ENCODE measurements at places on chromosomes 11 and 22.
A peak's percentile ranks its signal among the peaks of the same experiment; 100 is the strongest.

GRCh38 chr11:70189622-70190021 lies 13.5 kb upstream of the FADD start:
- DNase-seq: no peak

DNA sequence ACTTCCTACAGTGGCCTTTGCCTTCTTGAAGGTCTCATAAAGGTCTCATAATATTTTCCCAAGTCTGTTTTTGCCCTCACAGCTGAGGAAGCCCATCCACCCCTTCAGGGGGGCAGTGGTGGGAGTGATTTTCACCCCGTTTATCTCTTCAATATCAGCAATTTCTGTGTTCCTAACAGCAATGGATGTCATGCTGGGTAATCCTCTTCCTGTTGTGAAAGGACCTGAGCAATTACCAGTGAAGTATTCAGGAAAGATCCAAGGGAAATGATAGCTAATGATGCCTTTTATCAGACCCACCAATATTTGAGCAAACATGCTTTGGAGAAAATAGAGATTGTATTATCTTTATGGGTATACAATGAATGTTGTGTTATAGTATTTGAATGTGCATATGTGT lies 226.9 kb downstream of the INSC start:
- no peak for DNase-seq

DNA sequence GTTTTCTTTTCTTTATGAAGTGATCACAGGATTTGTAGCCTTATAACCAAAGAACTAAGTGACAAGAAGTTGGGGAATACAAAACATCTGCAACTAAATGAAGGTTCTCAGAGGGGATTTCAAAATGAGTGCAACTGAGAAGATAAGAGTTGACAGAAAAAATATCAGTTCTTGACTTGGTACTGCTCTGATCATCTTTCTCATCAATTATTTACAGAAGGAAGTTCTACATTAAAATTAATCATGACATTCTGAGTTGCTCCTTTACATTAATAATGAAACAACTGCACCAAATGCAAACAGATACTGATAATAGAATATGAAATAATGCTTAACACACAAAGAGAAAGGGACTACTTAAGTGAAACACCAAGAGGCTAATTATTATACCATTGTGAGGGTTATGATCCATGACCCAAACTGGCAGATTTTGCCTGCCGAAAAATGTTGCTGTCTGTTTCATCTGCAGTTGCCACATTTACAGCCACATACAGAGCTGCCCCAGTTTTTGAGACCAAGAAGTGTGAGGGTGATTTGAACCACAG lies 561.9 kb upstream of the ANO5 start:
- DNase-seq: peak; percentile 29

DNA sequence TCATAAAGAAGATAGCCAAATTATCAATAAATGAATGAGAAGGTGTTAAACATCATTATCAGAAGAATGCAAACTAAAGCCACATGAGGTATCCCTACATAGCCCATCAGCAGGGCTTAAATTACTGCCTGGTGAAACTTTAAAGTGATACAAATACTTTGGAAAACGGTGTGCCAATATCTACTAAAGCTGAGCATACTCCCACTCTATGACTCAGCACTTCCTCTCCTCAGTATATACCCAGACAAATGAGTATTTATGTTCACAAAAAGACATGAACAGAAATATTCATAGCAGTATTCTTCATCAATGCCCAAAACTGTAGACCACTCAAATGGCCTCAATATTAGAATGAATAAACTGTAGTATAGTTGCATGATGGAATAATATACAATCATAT lies 284.6 kb upstream of the ZC3H12C start:
- no peak for DNase-seq

DNA sequence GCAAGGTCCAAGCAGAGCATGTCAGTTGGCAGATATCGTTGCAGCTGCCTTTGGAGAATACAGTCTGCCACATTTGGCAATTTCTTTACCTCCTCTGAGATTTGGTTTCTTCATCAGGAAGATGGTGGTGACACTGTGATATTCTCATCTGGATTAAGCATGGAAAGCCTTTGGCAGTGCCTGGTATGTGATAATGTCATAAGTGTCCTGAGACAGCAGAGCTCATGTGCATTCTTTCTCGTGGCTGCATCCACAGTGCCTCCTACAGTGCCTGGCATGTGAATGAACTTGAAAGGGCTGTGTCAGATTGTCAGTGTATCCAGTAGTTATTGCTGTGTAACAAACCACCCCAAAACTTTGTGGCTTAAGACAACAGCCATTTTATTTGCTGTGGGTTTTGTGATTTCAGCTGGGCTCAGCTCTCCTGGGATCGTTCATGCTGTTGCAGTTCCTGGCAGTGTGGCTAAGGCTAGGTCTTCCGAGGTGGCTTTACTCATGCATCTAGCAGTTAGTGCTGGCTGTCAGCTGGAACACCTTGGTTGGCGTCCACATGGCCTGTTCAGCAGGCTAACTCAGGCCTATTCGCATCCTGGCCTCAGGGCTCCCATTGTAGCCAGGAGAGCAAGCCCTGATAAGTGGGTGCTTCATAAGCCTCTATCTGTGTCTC lies 35.7 kb upstream of the MICAL2 start:
- no peak for DNase-seq

DNA sequence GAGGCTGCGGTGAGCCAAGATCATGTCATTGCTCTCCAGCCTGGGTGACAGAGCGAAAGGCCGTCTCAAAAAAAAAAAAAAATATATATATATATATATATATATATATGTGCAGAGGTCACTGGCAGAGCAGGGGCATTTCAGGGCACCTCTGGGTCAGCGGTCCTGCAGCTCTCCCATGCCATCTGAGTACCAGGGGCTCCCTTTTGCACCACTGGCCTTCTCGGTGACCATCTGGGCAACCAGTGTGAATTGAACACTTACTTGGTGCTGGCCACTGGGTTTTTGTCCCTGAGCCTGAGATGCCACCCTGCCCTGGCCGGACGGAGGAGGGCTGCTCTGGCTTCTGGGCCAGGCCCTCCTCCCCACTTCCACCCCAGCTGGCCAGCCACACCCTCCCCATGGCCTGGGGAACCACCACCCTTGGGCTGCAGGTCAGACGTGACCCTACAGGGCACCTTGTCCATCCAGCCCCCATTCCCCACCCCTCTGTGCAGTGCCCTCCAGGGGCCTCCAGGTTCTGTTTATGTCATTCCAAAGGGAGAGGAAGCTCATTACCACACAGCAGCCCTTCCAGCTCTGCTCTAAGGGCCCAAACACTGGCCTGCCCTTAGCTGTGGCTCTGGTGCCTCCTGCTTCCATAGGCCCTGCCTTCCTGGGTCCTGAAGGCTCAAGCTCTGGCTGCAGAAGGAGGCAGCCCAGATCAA lies 10.3 kb downstream of the MAPK8IP1 start:
- DNase-seq: no peak

DNA sequence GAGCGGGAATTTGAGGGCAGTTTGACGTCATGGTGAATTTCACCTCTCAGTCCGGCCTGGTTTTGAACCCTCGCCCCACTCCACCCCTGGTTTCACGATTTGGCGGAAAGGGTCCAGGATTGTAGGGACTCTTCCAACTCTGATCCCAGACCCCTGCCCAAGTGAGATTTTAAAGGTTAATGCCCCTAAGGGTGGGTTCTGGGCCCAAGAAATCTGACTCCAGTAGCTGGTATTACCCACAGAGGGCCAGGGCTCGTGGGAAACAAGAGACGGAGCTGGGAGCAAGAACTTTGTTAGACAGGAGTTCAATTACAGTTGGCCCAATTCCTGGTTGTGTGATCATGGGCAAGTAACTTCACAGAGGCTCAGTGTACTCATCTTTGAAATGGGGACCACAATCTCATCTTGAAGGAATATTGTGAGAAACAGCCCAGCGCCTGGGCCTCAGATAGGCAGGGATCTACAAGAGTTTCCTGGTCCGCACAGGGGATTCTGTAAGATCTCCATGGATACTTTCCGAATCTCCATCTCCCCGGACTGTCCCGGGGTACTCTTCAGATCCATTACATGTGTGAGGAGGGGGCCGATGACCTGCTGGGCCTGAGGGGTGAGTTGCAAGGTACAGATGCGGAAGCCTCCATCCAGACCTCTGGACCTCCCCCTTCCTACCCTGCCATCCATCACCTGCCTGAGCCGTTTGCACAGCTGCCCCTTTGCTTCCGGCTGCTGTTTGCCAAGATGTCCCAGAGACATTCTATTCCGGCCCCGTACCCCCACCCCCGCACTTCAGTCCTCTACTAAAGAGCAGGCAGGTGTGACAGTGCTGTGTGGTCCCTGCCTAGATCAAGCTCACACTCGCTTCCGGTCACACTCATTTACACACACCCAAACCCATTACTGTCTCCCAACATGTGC lies 687 bp upstream of the CALCA start:
- peak; percentile 35 for DNase-seq

DNA sequence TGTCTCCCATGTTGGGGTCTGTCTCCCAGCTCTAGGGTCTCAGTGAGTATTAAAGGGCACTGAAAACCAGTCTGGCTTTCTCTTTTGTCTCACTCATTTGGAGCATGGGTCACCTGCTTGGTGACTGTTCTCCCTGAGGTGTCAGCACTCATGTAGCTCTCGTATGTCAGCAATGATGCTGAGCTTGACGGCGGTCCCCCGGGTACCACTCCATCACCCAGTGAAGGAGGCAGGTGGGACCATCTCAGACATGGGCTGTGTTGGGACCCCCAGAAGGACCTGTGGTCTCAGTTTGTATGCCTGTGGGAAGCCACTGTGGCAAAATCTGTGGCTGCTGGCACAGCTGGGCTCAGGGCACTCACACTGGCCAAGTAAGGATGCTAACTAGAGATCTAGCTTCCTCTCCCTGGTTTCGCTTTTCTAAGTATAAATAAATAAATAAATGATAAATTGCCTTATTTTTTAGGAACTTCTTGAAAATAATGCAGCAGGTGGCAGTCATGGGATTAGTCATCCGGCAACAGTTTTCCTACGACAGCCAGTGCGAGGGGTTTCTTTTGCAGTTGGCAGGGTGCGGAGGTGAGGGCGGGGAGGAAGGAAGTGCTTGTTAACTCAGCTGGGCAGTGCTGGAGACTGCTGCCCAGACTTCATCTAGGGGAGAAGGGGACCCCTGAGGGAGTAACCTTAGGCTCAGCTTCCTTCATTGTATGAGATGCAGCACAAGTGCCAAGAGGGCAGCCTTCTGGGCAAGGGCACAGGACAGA lies 48.8 kb downstream of the OSBP2 start:
- DNase-seq: no peak

GRCh38 chr11:70131606-70132190 lies 53.6 kb downstream of the ANO1 start:
- DNase-seq: no peak

- DNase-seq: no peak
Measured at GRCh38 chr11:126394036-126394435, 38.5 kb downstream of the ST3GAL4 start.

- DNase-seq: no peak
Measured at GRCh38 chr22:49948958-49949913, 11.3 kb upstream of the PIM3 start.

DNA sequence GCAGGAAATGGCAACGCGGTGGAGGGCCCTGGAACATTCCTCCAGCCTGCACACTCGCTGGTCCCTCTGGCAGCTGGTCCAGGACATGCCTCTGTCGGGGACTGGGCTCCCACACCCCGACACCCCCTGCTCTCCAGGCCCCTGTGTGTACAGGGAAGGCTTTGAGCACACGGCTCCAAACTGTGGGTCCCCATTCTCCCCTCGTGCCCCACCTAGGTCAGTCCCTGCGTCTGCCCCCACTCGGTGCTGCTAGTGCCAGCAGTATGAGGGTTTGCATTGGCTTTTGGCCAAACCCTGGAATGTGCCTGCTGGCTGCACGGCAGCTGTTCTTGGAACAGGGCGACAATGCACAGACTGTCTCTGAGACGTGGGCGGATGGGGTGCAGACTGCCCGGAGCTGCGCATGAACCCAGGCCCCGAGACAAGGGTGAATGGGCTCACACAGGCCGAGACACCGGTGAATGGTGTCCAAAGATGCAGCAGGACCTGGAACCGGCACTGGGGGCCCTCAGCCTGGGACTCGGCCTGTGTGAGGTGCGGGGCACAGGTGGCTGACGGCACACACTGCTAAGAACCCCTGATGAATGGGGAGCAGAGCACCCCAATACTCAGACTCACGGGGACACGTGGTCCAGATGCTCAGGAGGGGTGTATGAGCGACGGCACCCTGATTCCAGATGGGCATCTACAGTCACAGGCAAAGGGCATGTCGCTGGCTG lies 7.5 kb upstream of the SYT8 start:
- DNase-seq: peak; percentile 54

DNA sequence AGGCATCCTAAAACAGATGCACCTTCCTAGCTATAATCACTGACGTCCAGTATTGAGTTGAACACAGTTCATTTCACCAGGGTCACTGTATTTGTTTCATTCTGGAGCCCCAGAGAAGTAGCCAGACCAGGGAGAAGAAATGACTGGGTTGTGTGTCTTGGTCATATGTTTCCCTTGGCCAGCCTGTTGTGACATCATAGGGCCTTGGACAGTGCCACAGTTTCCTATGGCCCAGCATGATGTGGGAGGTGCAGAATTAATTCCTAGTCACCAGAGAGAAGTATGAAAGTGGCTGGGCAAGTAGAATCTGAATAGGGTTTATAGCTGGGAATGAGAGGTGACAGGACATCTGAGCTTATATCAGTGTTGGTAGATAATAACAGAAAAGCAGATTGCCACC lies 84.0 kb upstream of the ZBED5 start:
- DNase-seq: no peak

DNA sequence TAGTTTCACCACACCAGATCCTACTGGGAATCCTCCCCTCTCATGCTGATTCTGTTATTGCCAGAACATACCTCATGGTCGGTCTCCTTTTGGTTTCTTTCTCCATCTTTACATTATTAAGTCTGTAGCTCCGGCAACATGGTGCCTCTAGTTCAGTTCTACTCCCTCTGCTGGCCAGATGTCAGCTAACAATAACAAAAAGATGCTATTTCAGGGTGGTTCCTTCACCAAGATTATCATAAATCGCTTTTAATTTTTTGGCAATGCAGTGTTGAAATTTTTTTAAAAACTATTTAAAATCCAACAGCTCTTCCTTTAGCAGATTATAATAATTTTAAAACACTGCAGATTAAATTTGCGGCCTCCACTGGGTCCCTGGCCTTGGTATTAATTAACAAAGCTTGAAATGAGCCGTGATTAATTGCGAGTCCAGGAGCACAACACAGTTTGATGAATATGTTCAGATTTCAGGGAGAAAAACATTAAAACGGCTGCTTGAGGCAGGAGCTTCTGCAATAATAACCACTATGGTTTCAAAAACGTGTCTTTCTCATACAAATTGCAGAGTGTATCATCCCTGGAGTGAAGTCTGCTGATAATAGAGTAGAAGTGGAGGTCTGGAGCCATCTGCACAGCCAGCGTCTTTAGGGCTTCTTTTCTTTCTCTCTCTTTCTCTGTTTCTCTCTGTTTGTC lies 492.9 kb upstream of the KIRREL3 start:
- no peak for DNase-seq

DNA sequence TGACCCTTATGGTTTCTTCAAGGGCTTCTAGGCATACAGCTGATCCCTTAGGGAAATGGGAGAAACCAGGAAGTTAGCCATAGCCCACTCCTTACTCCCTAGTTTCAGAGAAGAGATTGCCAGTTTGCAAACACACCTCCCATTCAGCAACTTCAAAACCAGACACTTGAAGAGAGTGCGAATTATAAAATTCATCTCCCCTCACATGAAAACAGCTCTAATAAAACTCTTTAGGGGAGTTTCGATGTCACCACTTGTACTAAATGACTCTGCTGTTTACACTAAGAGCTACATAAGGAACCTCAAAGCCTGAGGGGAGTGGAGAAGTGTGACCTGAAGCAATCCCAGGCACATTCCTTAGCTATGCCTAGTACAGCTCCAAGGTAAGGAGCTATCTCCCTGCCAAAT lies 8.3 kb downstream of the LGR4 start:
- peak; percentile 54 for DNase-seq

- DNase-seq: no peak
Measured at GRCh38 chr11:64358536-64358906, 441 bp upstream of the RPS6KA4 start.

GRCh38 chr11:62614275-62614674 lies 1.2 kb downstream of the ROM1 start:
- DNase-seq: no peak

Data from DMS79 (cell line).